ENCODE measurements at places on chromosomes 3 and 15. TPM values are rescaled to one million over a fixed set of nuclear protein-coding genes. Genes with fewer than 3 reads are reported as not detected.

- no peak for DNase-seq
Measured at GRCh38 chr15:45389351-45389750, 11.0 kb upstream of the GATM start.

- no peak for DNase-seq
Measured at GRCh38 chr3:125431391-125431790, 56.3 kb upstream of the ZNF148 start.

DNA sequence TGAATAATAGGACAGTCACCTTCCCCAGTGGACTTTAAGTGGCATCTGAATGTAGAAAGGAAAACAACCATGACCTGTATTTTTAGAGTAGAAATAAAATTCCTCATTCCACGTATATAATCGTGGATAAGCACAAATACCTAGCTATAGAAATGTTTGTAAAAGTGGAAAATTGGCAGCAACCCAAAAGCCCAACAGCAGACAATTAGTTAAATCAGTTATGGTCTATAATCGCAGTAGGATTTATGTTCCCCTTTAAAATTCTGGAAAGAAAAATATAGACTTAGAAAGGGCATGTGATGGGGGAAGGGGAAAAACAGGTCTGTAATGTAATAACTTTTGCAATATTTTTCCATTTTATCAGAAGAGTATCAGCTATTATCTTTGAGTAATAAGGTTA lies 241.9 kb upstream of the ST8SIA2 start:
- no peak for DNase-seq

DNA sequence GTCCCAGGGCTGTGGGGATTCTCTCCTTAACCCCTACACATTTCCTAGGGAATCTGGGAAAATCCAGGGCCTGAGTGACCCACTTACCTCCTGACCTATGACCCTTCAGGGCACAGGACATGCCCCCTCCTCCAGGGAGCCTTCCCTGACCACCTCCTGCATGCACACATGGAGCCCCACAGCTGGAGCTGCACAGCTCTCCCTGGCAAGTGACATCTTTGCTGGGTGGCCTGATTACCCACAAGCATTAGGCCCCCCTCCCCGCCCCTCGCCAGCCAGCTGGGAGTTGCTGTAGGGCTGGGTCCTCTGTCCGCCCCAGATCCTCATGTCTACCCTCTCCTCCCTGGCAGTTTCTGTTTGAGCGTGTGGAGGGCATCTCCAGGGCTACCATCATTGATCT lies 21.4 kb downstream of the HDAC11 start:
- DNase-seq, result no peak

- no peak for DNase-seq
Measured at GRCh38 chr3:98884675-98885371, 16.7 kb downstream of the DCBLD2 start.

- no peak for DNase-seq
Measured at GRCh38 chr3:18591120-18591519, 166.0 kb upstream of the SATB1 start.

GRCh38 chr3:39064646-39065045 lies 12.8 kb downstream of the WDR48 start:
- DNase-seq, result no peak

GRCh38 chr15:99425657-99426301 lies 140.0 kb upstream of the MEF2A start:
- peak; percentile 54 for DNase-seq

GRCh38 chr3:189355481-189356201 lies 183.9 kb downstream of the TPRG1 start:
- no peak for DNase-seq

GRCh38 chr3:111979434-111980038 lies 710 bp downstream of the ABHD10 start:
- DNase-seq, result no peak

DNA sequence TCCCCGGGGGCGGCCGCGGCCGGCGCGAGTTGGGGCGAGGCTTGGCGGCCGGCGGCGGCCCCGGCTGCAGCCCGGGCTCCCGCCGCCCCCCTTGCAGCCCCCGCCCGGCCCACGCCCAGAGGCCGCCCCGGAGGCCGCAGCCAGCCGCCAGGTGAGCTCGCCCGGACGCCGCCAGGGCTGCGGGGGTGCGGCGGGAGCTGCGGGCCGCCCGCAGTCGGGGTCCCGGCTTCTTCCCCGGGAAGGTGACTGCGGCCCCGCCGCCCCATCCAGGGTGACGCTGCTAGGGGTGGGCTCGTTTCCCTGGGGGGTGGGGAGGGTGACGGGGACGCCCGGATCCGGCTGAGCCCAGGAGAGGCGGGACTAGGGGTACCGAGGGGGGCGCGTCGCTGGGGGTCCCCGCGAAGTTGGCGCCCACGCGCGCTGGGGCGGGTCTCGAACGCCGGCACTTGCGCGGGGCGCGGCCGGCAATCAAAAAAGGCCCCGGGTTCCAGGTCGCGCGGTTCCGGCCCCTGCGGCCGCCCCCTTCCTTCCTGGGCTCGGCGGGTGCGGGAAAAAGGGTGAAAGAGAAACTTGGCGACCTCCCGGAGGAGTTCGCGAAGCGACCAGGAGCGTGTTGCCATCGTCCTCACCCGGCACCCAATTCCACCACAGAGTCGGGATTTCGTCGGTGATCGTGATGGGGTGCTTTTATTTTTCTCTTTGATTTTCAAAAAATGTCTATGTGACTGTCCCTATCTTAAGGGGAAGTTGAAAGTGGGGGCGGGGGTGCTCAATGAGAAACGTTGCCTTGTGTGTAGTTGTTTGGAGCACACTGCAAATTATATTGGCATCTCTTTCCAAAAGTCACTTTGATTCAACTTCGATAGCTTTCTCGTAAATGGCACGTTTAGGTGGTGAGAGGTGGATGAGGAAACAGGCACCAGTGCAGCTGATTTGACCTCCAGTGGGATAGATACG lies 619 bp downstream of the ATXN7 start:
- DNase-seq, result peak; percentile 23

DNA sequence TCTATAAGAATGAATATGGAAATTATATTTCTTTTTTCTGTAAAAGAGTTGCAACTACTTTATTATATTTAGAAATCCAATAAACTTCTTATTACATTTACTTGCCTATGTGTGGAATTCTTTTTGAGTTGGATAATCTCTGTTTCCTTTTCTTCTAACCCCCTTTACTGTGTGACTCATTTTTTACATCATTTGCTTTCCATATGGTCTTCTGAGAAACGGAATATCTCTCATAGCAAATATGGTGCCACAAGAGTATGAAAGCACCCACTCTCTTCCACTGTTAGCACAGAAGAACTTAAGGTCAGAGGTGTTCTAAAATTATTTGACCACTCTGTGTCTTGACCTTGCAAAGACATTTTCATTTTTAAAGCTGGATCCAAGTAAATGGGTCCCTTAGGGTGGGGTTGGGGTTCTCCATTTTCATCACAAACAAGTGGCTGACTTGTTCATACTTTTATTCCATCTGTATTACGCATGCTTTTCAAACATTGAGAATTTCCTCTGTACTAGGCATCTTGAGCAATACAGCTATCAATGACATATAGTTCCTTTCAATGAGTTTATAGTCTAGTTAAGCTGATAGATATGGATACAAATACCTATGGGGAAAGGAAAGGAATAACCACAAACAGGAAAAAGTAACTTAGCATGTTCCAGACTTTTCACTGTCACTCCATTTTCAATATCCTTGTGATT lies 281.1 kb upstream of the TPRG1 start:
- no peak for DNase-seq

DNA sequence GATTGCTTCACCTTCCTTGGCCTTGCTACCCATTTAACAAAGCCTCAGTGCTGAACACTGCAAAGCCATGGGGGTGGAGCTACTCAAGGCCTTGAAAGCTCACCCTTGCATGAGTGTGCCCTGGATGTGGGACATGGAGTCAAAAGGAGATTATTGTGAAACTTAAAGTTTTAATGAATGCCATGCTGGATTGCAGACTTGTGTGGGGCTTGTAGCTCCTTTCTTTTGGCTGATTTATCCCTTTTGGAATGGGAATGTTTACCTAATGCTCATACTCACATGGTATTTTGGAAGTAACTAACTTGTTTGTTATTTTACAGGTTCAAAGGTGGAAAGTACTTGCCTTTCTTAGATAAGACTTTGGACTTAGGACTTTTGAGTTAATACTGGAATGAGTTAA lies 538.5 kb upstream of the NECTIN3 start:
- no peak for DNase-seq

DNA sequence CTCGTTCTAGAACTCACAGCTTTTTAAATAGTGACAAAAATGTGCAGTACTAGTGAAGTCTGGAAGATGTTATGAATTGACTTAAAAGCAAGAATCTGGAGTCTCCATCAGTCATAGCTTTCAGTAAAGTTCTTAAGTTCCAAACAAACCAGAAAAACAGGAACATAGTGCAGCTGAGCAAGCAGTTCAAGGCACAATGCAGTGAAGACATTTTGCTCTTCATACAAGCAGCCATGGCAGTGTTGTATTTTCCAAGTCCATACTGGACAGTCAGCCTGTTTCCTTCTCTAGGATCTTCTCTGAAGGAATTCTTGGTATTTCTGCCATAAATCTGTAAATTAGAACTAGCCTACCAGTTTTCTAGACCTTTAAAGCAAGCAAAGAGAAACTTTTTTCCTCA lies 90.5 kb downstream of the LRRC28 start:
- DNase-seq, result no peak

DNA sequence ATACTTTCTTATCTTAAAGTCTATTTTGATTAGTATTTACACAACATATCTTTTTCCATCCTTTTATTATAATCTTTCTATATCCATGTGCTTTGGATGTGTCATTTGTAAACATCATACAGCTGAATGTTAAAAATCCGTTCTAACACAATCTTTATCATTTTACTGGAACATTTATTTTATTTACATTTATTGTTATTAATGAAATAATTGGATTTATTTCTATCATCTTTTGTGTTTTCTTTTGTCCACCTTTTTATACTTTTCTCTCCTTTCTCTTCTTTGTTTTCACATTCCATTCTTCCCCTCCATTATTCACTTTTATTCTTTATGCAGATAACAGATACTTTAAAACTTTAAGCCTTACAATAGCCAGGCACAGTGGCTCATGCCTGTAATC lies 34.7 kb upstream of the CTDSPL start:
- DNase-seq, result no peak

DNA sequence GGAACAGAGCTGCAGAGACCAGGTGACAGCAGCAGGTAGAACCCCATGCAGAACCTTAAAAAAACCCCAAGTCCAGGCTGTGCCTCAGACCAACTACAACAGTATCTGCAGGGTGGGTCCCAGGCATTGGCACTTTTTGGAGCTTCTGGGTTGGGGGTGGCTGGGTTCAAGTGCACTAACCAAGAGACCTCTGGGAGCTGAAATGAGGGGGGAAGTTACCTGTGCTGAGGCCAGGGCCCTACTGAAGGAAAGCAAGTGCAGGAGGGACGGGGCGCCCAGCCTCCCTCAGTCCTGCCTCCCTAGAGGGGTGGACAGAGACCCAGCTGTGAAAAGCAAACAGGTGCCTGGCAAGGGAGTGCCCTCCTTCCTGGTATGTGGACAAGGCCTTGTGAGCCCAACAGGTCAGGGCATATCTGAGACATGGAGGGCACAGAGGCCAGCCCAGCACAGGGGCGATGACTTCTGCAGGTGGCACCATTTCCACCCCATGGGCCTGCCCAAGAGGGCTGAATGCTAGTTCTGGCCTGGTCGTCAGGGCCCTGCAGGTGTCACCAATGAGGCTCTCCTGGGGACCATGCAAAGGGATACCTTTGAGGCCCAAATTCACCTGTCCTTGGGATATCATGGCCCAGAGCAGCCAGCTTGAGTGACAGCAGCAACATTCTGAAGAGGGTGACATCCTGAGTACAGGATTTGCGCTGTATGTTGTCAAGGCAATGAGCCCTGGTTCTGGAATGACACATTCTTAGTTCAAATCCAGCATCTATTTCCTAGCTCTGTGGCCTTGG lies 18.7 kb downstream of the CTSH start:
- no peak for DNase-seq

- DNase-seq, result no peak
Measured at GRCh38 chr3:21446945-21447475, 304.0 kb downstream of the ZNF385D start.

- no peak for DNase-seq
Measured at GRCh38 chr3:99803297-99803696, 14.4 kb upstream of the CMSS1 start.

- DNase-seq, result no peak
Measured at GRCh38 chr3:8328967-8329366, 172.7 kb upstream of the LMCD1 start.

DNA sequence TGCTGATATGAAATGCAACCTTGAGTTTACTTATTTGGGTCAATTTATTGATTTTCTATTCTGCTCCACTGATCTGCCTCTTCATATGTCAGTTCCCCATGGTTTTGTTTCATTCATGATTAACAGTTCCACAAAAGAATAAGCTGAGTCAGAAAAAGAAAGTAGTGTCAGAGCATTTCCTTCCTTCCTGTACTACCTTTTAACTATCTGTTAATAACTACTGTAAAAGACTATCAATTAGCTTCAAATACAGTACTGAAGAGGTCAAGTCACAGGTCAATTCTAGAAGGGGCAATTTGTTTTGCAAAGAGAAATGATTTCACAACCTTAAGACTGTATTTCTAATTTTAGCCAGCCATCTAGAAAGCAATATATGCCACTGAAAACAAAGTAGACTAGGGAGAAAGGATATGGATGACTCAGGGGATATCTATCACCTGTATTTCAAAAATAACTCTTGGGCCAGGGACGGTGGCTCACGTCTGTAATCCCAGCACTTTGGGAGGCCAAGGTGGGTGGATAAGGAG lies 129.5 kb downstream of the TFDP2 start:
- DNase-seq, result peak; percentile 32

DNA sequence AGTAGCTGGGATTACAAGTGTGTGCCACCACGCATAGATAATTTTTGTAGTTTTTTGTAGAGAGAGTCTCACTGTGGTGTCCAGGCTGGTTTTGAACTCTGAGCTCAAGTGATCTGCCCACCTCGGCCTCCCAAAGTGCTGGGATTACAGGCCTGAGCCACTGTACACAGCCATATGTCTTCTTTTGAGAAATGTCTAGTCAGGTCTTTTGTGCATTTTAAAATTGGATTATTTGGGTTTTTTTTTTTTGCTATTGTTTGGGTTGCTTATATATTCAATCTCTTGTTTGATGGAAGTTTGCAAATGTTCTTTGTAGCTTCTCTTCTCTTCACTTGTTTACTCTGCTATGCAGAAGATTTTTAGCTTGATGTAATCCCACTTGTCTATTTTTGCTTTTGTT lies 6.2 kb upstream of the ARPP19 start:
- DNase-seq, result no peak

- DNase-seq, result no peak
Measured at GRCh38 chr3:176914764-176915163, 282.5 kb downstream of the TBL1XR1 start.

GRCh38 chr3:188315553-188315952 lies 161.6 kb downstream of the LPP start:
- DNase-seq, result no peak

The TGM4 gene
- total RNA-seq, result 0.13 TPM

The NXPE3 gene
- total RNA-seq, result 3.9 TPM

The P2RY14 gene
- not detected for total RNA-seq

The LSAMP gene
- total RNA-seq, result not detected

The VEPH1 gene
- 5.3 TPM for total RNA-seq

The COL8A1 gene
- 98.6 TPM for total RNA-seq

The CCR8 gene
- not detected for total RNA-seq

The FES gene
- 52.5 TPM for total RNA-seq

Data from dermis microvascular lymphatic vessel endothelial cell (primary cell).